ENCODE measurements at places on chromosomes 1 and 21.

- no peak for DNase-seq
Measured at GRCh38 chr1:82299056-82299455, 498.3 kb downstream of the ADGRL2 start.

DNA sequence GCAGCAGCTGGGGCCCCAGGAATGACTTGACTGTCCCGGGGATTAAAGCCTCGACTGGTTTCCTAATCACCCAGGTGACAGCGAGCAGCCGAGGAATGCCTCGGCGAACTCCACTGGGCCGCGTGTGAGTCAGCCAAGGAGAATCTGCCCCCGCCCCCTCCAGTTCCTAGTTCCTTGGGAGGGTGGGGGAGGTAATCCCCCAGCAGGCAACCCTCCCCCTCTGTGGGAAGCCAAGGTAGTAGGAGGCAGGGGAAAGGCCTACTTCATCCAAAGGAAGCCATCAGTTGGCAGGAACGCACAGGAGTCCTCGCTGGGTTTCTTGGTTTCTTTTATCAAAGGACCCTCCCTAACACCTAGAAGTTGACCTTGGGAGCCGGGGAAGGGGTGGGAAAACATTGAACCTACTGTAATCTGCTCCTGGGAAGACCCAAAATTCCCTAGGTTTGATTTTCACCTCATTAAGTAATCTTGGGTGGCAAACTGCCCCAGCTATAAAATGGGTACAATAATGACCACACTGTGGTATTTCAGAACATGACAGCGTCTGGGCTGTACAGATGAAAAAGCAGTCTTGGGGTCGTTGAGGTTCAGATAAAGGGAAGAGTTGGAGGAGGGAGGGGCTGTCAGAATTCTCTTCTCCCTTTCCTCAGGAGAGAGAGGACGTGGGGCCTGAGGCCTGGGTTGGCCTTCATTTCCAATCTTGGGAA is 1.4 kb downstream of the TENT5B start:
- DNase-seq: no peak

- no peak for DNase-seq
Measured at GRCh38 chr1:114671011-114671938, 1.4 kb upstream of the DENND2C start.

GRCh38 chr1:243851257-243851756 is 1.3 kb upstream of the AKT3 start:
- no peak for DNase-seq

DNA sequence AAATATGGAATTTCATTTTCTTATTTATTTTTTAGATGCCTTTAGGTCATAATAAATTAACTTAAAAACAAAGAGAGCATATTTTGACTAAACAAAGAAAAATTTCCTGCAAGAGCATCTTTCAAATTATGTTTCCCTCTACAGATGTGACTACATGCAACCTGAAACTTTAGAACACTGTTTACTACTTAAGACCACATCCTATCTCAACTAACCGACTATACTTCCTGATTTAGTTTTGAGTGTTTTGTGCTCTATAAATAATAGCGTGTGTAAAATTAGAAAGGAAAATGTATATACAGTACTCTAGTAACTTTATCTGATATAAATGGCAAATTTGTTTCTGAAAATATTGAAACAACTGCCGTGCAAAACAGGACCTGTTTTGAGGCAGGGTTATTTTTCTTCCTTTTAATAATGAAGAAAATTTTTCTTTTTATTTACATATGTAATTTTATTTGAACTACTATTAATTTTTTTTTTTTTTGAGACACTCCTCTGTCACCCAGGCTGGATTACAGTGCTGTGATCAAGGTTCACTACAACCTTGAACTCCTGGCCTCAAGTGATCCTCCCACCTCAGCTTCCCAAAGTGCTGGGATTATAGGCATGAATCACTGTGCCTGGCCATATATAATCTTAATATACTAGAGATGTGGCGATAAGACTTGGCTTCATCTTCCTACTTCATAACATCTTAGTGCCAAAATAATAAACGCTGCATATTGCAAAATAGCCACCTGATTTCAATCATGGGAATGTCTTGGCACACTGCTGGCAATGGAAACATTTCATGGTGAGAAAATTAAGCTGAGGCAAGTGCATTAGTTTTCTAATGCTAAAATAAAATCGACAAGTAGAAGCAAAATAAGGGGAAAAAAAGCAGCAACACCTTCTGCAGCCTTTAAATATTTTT is 12.3 kb downstream of the ZRANB2 start:
- DNase-seq: no peak

- no peak for DNase-seq
Measured at GRCh38 chr1:1058921-1059493, 15.1 kb downstream of the RNF223 start.

- DNase-seq: no peak
Measured at GRCh38 chr1:222084996-222085395, 343.1 kb upstream of the DUSP10 start.

GRCh38 chr1:59502009-59502691 is 205.3 kb downstream of the FGGY start:
- DNase-seq: no peak

- DNase-seq: no peak
Measured at GRCh38 chr1:185654952-185655314, 79.3 kb upstream of the HMCN1 start.

DNA sequence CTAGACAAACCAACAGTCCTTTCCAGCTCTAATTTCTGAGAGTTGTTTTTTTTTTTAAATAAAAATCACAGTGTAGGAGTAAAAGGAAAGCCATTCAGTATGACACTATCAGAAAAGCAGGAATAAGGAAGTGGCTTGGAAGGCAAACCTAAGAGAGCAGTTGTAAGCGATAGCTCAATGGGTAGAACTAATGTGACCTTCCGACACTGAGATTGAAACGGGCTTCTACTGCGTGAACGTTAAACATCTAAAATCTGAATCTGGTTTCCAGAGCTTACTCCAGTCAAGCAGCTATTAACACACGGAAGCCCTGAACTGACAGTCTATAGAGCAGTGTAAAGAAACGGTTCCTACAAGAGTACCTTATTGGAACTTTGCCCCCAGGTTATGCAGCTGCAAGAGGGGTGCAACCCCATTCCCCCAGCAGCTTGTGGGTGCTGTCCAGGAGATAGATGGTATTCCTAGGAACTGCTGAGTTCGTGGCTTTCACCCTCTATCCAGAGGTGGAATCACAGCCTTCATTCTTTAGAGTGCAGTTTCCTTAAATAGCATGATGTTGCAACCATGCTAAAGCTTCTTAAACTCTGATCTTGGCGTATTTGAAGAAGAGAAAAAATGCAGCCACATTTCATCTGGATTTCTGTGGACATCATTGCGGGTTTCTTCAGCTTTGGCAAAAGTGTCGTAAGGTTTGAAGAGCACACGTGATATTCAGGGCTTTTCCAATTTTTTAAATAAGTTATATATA is 3.3 kb upstream of the IRF2BP2 start:
- DNase-seq: no peak

DNA sequence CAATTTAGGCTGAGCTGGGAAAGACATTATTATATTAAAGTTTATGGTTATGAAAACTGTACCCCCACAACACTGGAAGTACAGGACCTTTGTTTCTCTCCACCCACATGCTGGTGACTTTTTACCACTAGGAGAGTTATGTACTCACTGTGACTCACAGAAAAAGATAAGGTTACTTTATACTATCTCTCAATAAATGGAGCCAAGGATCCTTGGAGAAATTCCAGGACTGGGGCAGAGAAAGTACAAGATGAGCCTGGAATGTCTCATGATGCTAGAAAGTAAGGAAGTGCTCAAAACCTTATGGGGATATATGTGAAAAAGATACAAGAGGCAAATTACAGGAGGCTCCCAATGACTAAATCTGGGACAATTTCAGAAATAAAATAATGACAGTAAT is 63.9 kb upstream of the C1orf105 start:
- no peak for DNase-seq

DNA sequence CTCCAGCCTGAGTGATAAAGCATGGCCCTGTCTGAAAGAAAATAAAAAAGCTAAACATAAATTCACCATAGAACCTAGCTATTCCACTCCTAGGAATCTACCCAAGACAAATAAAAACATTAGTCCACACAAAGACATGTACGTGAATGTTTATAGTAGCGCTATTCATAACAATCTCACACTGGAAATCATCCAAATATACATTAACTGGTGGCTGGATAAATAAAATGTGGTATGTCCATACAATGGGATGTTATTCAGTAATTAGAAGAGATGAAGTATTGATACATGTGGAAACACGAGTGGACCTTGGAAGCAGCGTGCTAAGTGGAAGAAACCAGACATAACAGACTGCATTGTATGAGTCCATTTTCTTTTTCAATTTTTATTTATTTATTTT is 29.7 kb downstream of the RIPPLY3 start:
- DNase-seq: no peak

- no peak for DNase-seq
Measured at GRCh38 chr1:40592107-40592803, 60.8 kb downstream of the ZNF684 start.

DNA sequence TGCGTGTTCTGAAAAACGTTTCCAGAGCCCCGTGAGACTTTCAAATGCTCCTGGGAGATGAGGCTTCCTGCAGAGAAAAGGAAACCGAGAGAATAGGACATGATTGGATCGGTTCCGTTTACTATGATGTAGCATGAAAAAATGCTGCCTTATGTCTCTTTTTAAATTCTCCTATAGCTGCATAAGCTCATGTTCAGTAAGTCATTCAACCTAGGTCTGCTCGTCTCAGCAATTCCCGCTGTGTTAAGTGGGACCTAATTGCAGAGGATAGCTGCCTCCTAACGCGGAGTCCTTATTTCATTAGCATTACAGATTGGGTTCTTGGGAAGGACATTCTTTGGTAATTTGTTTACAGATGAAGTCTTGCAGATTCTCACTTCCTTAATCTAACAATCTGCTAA is 165.3 kb downstream of the GALNT2 start:
- DNase-seq: no peak

All from activated T-cell treated with anti-CD3 and anti-CD28 coated beads for 4 hours (primary cell).